Midbrain (tissue), 1 donor: ENCODE measurements at places on chromosomes 6 and 20.

DNA sequence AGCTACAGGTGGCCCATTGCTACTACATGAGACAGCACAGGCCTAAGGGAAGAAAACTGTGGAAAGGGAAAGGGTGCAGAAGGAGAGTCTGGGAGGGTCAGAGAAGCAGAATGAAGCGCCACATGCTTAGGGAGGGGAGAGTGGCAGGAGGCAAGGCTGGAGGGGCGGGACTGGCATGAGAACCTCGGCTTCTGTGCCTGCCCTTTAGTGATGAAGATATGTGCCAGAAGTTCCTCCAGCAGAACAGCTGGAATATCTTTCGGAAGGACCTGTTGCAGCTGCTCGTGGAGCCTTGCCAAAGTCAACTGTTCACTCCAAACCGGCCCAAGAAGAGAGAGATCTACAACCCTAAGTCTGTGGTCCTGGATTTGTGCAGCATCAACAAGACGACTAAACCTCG lies 61.8 kb downstream of the CNBD2 start:
- DNase-seq, result no peak

DNA sequence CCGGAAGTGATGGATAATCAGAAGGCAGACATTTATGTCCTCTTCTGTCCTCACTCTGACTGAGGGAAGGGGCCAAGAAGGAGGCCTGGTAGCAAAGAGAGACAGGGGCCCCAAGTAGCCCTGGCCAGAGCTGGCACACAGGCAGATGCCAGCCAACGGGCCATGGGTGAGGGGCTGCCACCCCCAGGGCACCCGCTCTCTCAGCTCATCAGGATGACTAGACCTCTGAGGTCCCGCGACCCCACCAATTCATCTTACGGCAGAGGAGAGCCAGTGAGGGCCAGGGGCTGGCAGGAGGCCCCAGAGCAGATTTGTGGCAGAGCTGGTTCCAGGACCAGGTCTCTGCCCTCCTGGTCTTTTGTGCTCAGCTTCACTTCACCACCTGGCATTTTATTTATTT lies 43.1 kb upstream of the MDFI start:
- no peak for DNase-seq

DNA sequence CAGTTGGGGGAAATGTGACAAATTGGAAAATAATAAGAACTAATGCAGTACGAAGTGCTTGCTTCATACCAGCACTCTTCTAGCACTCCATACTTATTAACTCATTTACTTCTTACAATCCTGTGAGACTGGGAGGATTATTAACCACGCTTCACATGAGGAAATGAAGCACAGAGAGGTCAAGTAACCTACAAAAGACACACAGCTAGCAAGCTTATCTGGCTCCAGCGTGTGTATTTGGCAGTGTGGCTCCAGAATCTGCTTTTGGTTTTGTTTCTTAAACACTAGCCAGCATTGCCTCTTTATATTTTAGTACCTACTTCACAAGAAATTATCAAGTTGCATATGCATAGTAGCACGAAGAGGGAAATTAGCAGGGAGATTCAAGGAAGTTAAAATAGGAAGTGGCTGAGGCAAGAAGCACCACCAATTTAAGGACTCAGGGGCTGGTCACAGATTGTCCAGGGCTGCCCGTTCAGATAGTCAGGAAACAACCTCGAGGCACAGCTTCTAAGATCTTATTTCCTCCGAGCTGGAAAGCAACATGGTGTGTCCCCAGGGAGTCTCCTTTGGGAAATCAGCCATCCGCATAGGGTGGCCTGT lies 302.7 kb upstream of the PRDM1 start:
- no peak for DNase-seq

- peak; percentile 28 for DNase-seq
Measured at GRCh38 chr6:6543181-6543879, 45.2 kb upstream of the LY86 start.

GRCh38 chr20:17843246-17844132 lies 125.1 kb downstream of the SNX5 start:
- no peak for DNase-seq

GRCh38 chr6:208364-208763 lies 83.9 kb upstream of the DUSP22 start:
- no peak for DNase-seq

- DNase-seq, result no peak
Measured at GRCh38 chr6:41164551-41165120, 1.7 kb upstream of the TREM2 start.

- no peak for DNase-seq
Measured at GRCh38 chr6:186340-186965, 105.8 kb upstream of the DUSP22 start.

GRCh38 chr6:53175027-53175426 lies 26.4 kb upstream of the GCM1 start:
- no peak for DNase-seq

- DNase-seq, result peak; percentile 34
Measured at GRCh38 chr20:32040142-32040953, 11.7 kb upstream of the HCK start.

GRCh38 chr6:167400482-167401138 lies 75.7 kb downstream of the TTLL2 start:
- no peak for DNase-seq

GRCh38 chr20:10324198-10324847 lies 105.7 kb downstream of the SNAP25 start:
- DNase-seq, result no peak

DNA sequence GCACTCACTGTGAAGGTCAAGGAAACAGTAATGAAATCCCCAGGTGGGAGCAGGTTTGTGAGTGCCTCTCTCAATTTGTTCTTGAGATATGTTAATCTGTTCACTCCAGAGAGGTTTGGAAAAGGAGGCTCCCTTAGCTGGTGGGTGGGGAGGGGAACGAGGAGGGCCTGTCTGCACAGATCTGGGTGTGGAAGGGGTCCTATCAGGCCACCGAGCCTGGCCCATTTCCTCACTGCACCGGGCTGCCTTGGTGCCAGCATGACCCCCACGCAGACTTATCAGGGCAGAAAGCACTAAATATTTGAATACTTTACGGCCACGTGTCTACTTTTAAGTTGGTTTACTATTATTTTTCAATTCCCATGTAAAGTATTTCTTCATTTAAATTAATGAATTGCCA lies 8.3 kb downstream of the AGPAT4 start:
- no peak for DNase-seq

GRCh38 chr6:14278006-14278405 lies 160.4 kb downstream of the CD83 start:
- DNase-seq, result no peak

DNA sequence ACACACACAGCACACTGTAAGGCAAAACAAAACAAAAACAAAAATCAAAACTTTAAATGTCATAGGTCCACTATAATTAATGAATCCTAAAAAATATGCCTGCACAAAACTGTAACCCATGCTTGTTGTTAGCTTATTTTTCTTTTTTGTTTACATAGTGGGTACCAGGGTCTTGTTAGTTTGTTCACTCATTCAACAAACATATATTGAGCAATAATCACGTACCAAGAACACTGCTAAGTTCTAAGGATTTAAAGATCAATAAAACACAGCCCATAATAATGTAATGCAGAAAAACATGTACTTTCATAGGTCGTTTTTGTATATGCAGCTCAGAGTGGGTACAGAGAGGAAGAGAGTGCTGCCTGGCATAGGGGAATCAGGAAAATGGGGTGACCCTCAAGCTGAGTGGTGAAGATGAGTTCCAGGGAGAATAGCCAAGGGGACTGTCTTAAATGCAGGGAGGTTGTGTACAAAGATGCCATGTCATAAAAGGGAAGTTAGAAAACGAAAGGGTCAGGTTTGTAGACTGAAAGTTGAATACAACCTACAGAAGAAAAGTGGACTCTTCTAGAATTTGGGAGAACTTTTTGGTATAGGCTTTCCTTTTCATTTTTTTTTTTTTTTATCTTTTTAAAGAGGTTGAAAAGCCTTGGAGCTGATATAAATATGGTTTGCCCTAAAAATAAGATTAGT lies 113.3 kb upstream of the TBX18 start:
- no peak for DNase-seq

- no peak for DNase-seq
Measured at GRCh38 chr6:121382467-121383121, 48.3 kb upstream of the TBC1D32 start.

DNA sequence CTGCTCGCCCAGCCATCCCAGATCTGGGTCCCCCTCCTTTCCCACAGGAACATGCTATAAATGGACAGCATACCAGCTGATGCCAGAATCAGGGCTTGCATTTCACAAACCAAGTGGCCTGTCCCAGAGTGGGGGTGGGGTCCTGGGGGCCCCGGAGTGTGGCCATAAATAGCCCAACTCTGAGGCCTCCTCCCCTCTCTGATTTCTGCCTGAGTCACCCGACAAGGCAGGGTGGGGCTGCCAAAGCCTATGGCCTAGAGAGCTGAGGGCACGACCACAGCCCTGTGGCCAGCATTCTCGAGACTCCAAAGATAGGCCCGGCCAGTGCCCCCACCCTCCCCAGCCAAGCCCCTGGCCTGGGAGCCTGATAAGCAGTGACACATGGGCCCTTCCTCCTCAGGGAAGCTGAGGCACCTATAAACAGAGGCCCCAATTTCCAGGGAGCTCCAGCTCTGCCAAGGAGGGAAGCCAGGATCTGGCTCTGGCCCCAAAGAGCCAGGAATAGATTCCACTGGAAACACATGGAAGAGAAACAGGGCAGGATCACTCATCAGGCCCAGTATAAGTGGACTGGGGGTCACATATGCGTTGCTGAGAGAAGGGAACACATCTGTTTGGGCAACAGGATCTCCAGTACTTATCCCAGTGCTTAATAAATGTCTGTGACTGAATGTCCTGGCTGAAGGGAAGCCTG lies 20.3 kb downstream of the SNTA1 start:
- no peak for DNase-seq

DNA sequence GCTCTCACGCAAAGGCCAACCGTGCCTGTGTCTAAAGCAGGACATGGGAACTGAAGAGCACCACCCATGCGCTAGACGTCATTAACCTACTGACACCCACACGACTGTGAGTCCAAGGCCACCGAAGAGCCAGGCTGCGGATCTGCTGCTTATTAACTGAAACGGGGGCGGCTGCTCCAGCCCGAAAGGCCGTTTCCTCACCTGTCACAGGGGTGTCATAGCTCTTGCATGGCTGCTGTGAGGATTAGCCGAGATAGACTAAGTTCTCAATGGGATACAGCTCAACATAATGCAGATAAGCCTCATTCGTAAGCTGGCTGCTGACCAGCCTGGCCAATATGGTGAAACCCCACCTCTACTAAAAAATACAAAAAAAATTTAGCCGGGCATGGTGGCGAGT lies 26.7 kb downstream of the OVOL2 start:
- no peak for DNase-seq

DNA sequence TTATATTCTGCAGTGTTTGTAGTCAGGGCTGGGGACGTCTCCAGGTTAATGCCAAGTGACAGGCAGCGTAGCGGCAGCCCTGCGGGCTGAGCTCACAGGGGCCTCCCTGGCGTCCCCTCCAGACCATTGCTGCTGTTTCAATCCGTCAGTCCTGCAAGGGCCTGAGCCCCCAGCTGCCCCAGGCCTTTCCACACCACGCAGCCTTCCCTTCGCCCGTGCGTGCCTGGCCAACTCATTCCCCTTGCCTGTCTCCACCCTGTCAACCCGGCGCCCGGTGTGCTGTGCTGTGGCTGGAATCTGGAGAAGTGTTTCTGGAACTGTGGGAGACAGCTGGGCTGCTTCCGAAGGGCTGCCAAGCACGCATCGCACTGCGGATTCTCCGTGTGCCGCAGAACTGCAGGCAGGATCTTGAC lies 11.9 kb downstream of the BHLHE23 start:
- no peak for DNase-seq

GRCh38 chr20:47237715-47238114 lies 118.8 kb downstream of the ZMYND8 start:
- DNase-seq, result no peak

GRCh38 chr20:4813076-4813862 lies 91.6 kb downstream of the PRND start:
- peak; percentile 31 for DNase-seq

DNA sequence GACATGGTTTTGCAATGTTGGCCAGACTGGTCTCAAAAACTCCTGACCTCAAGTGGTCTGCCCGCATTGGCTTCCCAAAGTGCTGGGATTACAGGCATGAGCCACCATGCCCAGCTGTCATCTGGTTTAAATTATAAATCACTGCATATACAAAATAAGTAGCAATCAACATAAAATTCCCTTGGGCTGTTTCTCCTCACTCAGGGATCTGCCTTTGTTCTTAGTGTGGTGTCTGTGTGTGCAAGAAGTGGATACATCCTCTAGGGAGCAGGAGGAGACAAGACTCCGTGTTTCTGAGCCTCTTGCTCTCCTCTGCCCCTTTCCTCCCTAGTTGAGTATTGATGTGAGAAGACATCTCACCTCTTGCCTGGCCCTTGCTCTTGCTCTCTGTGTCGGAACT lies 65.2 kb upstream of the ADGRF4 start:
- no peak for DNase-seq

- DNase-seq, result no peak
Measured at GRCh38 chr6:17998442-17998841, 11.0 kb upstream of the KIF13A start.

DNA sequence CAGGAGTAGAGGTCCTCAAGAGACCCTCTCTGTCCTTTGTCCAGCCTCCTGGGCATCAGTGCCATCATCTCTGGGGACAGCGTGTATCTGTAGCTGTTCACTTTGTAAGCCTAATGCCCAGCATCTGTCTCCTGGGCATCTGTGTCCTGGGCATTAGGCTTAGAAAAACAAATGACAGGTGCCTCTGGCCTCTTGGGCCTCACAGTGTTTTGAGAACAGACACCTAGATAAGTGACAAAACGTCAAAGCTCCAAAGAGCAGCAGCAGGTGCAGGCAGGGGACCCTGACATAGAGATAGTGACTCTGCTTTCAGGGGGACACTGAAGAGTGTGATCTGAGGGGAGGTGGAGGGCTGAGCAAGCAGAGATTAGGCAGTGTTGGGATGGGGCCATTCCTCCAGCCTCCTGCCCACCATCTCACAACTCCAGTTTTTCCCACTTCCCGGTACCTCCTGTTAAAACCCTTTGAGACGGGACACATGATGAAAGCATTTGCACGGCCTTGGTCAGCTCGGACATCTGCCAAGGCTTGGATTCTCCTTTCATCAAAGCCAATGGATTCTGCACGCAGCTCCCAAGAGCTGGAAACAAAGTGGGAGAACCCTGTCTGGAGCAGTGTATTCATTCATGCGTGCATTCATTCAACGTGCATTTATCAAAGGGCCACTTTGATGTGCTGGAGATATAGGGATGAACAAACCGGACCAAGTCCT lies 55.5 kb upstream of the CD93 start:
- DNase-seq, result no peak

- DNase-seq, result no peak
Measured at GRCh38 chr6:42572523-42572922, 8.7 kb downstream of the UBR2 start.

DNA sequence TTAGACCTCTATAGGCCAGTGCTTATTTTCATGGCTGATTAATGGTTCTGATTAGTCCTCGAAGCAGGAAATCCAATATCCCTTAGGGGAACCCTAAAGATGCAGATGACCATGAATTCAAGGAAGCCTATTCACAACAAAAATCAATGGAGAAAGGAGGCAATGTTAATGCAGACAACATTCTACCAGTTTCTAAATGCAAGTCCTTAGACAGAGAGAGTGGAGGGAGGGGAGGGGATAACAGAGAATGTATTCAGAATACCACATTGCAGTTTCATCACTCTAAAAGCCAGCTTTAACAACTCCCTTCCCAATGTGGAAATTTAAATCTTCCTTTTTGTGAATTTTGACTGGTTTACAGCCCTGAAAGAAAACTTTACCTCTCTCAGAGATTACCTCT lies 87.1 kb upstream of the POU3F2 start:
- no peak for DNase-seq
